ENCODE measurements at places on chromosomes 13 and 19.

DNA sequence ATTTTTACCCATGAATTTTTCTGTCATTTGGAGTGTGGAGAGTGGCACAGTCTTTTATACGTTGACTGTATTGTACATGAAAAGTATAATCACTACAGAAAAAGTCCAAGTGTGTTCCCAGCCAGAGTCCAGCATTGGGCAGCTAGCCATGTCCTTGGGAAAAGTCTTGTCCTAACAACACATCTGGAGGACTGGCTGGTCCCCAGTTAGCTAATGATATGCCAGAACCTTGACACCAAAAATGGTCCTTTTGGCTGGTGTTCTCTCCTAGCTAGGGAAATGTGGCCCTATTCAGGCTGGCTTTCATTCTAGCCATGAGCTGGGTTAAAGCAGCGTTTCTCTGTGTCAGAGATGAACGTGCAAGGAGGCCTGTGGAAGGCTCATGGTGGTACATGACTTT is 98.9 kb downstream of the ESD start:
- no peak for DNase-seq

- DNase-seq: no peak
Observed at GRCh38 chr19:10018786-10019185, 5.5 kb downstream of the RDH8 start.

- DNase-seq: no peak
Observed at GRCh38 chr13:47481536-47481935, 519.5 kb downstream of the SUCLA2 start.

DNA sequence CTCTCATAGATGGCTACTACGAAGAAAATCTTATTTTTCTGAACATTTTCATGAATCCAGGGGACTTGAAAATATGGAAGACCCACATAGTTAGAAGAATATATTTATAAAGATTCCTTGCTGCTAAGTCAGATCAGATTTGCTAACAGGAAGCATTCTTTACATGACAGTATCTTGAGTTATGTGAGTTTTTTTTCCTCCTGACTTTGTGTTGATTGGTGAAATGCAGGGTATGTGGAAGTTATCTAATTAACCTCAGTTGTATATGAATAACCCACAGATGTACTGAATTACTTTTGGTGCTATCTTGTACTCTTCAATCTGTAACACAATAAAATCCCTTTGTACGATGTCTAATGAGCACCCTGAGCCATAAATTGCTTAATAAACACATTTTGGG is 53.8 kb downstream of the ESD start:
- DNase-seq: no peak

- DNase-seq: no peak
Observed at GRCh38 chr13:27839809-27840467, 47.7 kb downstream of the GSX1 start.
